ENCODE measurements at places on chromosomes 7 and 10.

GRCh38 chr10:287026-287709 lies 151.9 kb downstream of the ZMYND11 start:
- no peak for DNase-seq

DNA sequence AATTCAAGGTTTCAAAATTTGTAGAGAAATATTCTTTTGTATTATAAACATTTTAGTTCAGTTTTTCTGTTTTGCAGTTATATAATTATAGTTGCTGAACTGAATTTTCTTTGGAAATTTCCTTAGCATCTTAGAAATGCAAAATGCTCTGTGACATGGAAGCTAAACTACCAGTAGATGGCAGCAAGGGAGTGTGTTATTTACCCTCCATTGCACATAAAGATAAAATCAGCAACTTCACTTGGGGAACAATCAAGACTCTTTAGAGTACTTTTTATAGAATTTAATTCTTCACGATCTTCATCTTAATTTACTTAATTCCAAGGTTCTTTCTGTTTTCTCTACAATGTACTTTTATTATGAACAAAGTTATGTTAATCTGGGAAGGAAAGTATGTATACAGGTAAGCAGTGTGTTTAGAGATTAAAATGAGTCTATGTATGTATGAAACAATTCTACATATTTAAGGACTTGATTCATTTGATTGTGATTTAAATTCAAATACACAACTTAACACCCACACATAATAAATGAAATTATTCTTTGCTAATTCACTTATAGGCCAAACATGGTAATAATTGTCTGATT lies 404.2 kb downstream of the THSD7A start:
- no peak for DNase-seq

DNA sequence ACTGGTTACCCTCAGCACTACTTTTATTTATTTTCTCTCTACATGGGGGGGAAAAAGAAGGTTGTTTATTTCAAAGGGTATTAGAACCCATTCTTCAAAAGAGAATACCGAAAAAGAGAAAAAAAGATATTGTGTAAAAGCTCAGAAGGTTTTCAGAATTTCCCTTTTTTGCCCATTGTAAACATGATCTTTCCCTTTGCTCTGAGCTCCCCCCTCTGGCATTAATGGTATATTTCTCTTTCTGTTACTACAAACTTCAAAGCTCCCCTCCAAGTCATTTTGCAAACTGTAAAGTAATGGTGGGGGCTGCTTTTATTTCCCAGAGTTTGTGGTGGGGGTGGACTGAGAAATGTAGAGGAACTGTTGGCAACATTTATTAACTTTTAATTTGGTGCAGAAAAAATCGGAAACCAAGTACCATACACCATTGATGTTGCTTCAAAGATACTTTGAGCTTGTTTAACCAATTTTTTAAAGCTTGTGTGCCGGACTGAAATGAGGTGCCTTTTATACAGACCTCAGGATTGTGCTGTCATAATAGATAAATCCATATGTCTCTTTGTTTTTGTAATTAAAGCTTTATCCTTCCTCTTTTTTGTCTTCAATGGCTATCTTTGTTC lies 181.5 kb downstream of the EXOC4 start:
- DNase-seq, result no peak

DNA sequence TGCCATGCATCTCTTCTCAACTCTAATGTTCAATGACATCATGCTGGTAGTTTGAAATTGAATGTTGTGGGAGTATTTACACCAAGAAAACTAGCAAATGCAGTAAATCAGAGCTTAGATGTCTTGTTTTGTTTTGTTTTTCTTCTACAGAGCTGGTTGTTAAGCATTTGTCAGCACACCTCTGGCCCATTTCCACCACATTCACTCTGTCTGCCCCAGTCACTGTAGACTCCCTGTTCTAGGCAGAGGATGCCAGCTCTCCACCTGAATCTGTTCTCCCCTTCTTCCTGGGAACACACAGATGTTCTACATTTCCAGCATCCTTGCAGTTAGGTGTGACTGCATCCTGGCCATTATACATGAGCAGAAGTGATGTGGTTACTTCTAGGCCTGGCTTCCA lies 4.1 kb upstream of the ARHGAP22 start:
- no peak for DNase-seq

GRCh38 chr7:116231949-116232348 lies 21.6 kb downstream of the TES start:
- no peak for DNase-seq

DNA sequence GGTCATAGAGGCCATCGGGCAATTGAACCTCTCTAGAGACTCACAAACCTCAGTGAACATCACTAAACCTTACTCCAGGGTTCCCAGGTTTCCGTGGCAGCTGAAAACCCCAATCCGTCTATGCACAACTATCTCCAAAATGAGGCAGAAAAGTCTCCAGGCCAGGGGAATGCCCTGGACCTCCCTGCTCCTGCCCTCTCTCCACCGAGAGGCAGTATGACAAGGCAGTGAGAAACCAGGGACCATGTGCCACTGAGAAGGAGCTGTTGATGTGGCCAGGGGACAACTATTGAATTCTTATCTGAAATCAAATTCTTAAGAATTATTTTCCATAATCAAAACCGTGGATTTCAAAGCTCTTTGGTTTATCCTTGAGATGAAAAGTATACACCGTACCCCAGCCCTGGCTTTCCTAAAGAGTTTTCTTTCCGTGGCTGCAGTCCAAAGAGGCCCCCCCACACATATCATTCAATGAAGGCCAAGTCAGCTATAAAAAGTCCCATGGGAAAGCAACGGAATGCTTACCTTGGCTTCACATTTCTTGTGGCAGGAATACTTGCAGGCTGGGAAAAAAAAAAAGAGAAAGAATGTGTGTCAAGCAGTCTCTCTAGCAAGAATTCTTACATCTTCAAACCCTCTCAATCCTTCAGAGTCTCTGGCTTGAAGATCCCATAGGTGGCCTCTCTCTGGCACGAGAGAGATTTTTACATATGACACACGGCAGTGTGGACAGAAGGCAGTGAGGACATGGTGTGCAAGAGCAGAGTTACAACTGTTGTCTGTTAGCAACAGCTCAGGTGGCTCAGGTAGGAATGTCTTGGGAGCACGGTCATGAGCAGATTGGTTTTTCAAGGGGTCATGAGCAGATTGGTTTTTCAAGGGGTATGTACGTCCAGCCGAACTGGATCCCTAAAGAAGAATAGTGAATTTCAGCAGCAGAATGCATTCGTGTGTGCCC lies 75.2 kb downstream of the TNS3 start:
- no peak for DNase-seq
